ENCODE measurements at places on chromosomes 7 and 10.

GRCh38 chr10:13739183-13739582 lies 152.4 kb downstream of the PRPF18 start:
- DNase-seq = peak; percentile 39

- no peak for DNase-seq
These were observed at the start of gene CHST15 for GRCh38 chr10:124092860-124093773. Gene CHST15, minus strand, starts transcription at chr10:124093598. Its CDS starts 47,386 bp downstream, at chr10:124046212.

DNA sequence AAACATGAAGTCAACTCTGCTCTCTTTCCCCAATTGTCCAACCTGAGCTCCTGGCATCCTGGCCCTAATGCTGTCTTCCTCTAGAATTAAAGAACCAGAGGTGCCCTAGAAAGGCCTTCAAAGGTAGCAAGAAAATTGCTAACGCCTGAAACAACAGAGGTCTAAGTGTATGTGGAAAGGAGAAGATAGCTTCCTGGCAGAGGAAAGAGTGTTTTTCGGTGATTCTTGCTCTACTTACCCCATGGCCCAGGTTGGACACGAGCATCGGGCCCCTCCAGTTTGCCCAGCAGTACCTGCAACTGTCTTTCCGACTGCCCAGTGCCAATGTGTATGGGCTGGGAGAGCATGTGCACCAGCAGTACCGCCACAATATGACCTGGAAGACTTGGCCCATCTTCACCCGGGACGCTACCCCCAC lies 22.2 kb downstream of the MGAM2 start:
- no peak for DNase-seq

DNA sequence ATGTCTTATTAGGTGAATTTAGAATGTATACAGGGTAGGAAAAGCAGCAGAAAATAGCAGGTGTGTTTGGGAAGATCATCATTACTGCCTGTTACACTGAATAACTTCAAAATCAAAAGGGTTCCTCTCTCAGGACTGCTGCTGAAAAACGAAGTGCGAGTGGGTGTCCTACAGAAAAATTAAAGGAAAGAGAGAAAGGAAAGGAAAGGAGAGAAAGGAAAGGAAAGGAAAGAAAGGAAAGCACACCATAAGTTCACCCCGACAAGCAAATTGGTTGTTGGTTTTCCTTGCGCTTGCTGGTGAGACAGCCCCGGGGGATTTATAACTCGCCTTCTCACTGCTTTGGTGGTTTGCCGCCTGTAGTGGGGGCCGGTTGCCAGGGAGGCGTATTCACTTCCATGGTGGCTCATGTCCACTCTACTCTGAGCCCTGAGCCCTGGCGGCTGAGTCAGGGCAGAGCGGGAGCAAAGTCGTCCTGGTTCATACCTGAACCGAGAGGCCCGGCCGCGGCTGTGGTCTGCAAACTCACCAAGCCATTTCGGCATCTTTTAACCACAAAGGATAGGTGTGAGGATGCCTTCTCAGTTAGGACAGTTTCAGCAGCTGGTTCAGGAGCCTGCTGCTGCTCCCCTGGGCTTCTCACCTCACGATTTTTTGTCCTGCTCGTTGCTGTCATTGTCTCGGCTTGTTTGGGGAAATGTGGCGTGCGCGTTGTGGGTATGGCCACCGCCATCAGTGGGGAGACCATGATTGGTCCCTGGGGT lies 26.1 kb downstream of the INPP5A start:
- no peak for DNase-seq

- no peak for DNase-seq
These were observed 12.0 kb downstream of the COL1A2 start for GRCh38 chr7:94406696-94407095.

- DNase-seq = no peak
These were observed 85.6 kb upstream of the FRMD4A start for GRCh38 chr10:14416308-14416700.

- no peak for DNase-seq
These were observed 32.8 kb upstream of the RHEB start for GRCh38 chr7:151552352-151553028.

- DNase-seq = peak; percentile 87
These were observed 47.1 kb upstream of the SVIL start for GRCh38 chr10:29681676-29682448.

DNA sequence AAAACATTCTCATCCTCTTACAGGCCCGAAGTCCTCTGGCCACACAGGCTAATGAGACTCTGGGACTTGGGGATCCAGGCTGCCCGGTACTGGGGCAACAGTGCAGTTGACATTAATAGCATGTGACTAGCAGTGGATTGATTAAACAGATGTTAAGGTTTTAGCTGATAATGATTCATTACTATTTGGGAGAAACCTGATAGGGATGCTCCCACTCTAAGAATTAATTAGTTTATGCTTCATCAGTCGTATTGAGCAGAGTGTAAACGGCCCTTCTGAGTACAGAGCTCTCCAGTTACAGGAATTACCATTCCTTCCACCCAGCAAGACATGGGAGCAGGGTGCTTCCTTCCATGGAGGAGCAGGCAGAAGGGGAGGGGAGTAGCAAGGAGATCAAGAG lies 82.7 kb downstream of the RPS24 start:
- DNase-seq = no peak

GRCh38 chr7:70646536-70647248 lies 485.3 kb upstream of the GALNT17 start:
- no peak for DNase-seq

- DNase-seq = no peak
These were observed 84.4 kb downstream of the C10orf90 start for GRCh38 chr10:126586128-126586527.

DNA sequence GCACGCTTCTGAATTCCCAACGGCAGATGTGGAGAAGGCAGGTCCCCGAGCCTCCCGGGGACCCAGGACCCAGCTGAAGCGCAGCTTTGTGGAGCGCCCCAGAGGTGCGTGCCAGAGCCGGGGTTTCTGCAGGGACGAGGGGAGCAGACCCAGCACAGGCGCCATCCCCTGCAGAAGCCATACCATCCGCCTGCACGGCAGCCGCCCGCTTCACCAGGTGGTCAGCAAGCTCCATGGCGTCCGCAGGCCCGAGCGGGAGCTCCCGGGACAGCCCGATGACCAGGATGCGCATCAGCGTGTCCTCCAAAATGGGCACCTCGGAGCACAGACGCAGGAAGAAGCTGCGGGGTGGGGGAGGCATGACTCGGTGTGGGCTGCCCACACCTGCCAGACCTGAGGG lies 10.6 kb downstream of the INTS1 start:
- no peak for DNase-seq

DNA sequence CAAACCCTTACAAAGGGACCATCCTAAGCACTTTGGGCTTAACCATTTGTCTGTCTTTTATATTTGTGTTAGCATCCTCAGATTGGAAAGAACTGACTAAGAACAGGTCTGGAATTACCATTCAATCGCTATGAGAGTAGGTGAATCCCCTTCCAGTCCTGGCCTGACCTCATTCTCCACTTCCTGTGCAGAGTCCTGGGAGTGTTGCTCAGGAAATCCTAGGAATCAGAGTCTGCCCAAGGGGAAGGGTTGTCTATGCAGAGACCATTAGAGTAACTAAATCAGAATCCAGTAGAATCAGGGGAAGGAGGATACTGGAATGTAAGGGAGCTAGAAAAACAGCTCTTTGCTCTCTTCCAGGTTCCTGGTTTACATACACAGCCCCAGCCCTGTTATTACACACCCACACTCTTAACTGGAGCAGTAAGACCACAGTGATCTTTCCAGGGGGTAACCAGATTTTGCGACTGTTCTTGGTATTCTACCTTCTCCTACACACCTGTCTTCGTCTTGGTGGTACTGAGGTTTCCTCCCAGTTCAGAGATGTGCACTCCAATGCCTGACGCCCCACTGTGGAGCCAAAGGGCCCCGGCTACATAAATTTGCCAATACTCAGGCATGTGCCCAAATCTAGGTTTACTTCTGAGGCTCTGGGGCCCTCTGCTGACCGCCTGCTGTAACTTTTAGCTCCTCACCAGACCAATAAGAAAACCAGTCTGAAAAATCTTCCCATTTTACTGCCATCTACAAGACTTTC lies 103.7 kb downstream of the RNF216 start:
- DNase-seq = no peak

- DNase-seq = no peak
These were observed 9.2 kb downstream of the TAS2R60 start for GRCh38 chr7:143452495-143452894.

Data from Jurkat, Clone E6-1 (cell line).